ENCODE measurements at places on chromosomes 7 and 10. TPM values are rescaled to one million over a fixed set of nuclear protein-coding genes. Genes with fewer than 3 reads are reported as not detected.

PPP1R17 gene
- not detected for total RNA-seq

HOXA2 gene
- 33.9 TPM for total RNA-seq

SFRP4 gene
- 6.4 TPM for total RNA-seq

CYP3A4 gene
- not detected for total RNA-seq

CDH23 gene
- total RNA-seq = 2.5 TPM

PLXNA4 gene
- total RNA-seq = 4.5 TPM

ANKRD22 gene
- total RNA-seq = 0.63 TPM

OR2A12 gene
- not detected for total RNA-seq

SNCG gene
- total RNA-seq = 92.0 TPM

- H3K27me3 ChIP-seq = peaks cover 40% of the 10 kb centered on the region
- H3K27ac ChIP-seq = no peak overlapping the region
- H3K36me3 ChIP-seq = no peaks in the 10 kb centered on the region
- H3K4me3 ChIP-seq = peak overlapping the region; percentile 95
- H3K4me1 ChIP-seq = peaks cover 31% of the 10 kb centered on the region
- peak; percentile 57 for DNase-seq
These were observed 559 bp downstream of the KCNMA1 start for GRCh38 chr10:77636967-77637531.

DNA sequence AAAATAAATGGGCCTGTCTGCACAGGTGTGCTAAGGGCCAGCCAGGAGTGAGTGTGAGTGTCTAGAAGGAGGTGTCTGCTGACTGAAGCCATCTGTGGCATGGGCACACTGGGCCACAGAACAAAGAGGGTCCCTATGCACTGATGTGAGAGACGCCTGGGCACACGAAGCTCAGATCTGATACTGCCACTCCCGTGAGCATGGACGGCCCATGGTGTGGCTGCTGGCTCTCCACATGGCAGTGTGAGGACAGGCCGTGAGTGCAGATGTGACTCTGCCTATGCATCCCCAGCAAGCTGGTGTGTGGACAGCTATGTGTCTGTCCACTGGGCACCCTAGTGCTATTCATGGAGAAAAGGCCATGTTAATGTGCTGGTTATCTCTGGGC is 12.8 kb upstream of the MYL7 start:
- no peaks in the 10 kb centered on the region for H3K4me1 ChIP-seq
- DNase-seq = no peak
- no peak overlapping the region for H3K4me3 ChIP-seq
- H3K27me3 ChIP-seq = peaks cover under 1% of the 10 kb centered on the region
- H3K27ac ChIP-seq = no peak overlapping the region

DNA sequence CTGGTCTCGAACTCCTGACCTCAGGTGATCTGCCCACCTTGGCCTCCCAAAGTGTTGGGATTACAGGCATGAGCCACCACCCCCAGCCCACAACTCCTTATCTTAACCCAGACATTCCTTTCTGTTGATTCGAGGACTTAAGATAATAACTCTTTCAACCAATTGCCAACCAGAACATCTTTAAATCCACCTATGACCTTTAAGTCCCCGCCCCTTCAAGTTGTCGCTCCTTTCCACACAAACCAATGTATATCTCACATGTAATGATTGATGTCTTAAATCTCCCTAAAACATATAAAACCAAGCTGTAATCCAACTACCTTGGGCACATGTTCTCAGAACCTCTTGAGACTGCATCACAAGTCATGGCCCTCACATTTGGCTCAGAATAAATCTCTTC is 7.8 kb upstream of the ANKRD2 start:
- no peaks in the 10 kb centered on the region for H3K27me3 ChIP-seq
- DNase-seq = no peak
- H3K4me1 ChIP-seq = peaks cover 6% of the 10 kb centered on the region
- peaks cover 4% of the 10 kb centered on the region for H3K36me3 ChIP-seq
- H3K4me3 ChIP-seq = no peak overlapping the region

DNA sequence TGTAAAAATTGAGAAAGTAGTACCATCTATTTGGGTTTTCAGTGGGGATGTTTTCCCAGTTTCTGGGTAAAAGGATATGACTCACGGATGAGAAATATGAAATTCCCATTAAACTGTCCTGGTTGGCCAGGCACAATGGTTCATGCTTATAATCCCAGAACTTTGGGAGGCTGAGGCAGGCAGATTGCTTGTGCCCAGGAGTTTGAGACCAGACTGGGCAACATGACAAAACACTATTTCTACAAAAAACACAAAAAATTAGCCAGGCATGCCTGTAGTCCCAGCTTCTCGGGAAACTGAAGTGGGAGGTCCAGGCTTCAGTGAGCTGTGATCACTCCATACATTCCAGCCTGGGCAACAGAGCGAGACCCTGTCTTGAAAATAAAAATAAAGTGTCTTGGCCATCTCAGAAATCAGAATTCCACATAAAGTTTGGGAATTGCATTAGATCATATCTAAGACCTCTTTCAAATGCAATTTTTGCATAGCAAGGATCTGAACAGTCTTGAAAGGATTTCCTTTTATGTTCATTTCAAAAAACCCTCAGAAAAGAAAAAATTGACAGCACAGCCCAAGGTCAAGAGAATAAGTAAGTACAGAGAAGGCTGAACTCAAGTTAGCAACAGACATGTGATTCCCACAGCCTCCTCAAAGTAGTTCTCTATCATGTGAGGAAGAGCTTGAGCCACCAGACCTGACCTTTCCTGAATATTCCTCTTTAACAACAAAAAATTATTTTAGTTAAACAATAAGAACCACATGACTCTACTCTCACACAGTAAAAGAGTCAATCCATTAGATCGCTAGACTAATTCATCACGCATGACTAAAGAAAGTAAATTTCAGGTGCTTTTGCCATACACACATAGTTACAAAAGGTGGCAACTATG is 141.5 kb upstream of the CAV2 start:
- H3K4me3 ChIP-seq = no peak overlapping the region
- no peak for DNase-seq
- H3K36me3 ChIP-seq = no peaks in the 10 kb centered on the region
- no peak overlapping the region for H3K27ac ChIP-seq
- H3K27me3 ChIP-seq = no peaks in the 10 kb centered on the region

GRCh38 chr10:78401624-78402367 is 368.1 kb downstream of the RPS24 start:
- DNase-seq = no peak
- H3K36me3 ChIP-seq = no peaks in the 10 kb centered on the region
- no peaks in the 10 kb centered on the region for H3K27me3 ChIP-seq

GRCh38 chr7:48130658-48131108 is 40.6 kb upstream of the ABCA13 start:
- no peaks in the 10 kb centered on the region for H3K27me3 ChIP-seq
- peaks cover 2% of the 10 kb centered on the region for H3K36me3 ChIP-seq
- H3K27ac ChIP-seq = peak overlapping the region; percentile 82

DNA sequence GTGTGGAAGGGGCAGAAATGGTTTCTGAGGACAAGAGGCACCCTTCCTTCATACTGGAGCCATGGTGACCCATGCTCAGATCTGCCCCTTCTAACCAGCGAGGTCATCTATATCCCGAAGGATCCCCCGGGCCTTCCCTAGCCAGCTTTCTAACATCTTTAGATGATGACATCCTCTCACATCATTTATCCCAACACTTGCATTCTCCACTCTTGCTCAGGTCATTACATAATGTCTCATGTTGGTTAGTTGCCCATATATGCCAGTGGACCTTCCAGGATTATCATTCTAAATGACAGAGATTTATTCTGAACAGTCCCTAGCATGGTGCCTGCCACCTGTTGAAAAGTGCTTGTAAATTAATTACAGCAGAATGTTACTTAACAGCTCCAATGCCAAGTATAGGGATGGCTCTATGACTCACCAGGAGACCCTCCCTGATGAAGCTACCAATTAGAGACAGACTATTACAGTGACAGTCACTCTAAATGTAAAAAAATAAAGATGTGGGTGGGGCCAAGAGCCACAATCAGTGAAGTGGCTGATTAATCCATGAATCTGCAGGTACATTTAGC is 22.6 kb upstream of the ABLIM1 start:
- H3K36me3 ChIP-seq = no peaks in the 10 kb centered on the region
- H3K27me3 ChIP-seq = no peaks in the 10 kb centered on the region
- H3K27ac ChIP-seq = no peak overlapping the region
- no peak overlapping the region for H3K4me3 ChIP-seq
- no peak for DNase-seq
- H3K4me1 ChIP-seq = peaks cover 43% of the 10 kb centered on the region

GRCh38 chr10:44473146-44473545 is 88.2 kb upstream of the CXCL12 start:
- H3K27ac ChIP-seq = no peak overlapping the region
- no peaks in the 10 kb centered on the region for H3K36me3 ChIP-seq
- no peaks in the 10 kb centered on the region for H3K27me3 ChIP-seq
- peaks cover 7% of the 10 kb centered on the region for H3K4me1 ChIP-seq
- DNase-seq = no peak
- no peak overlapping the region for H3K4me3 ChIP-seq

GRCh38 chr10:11776080-11776479 is 33.9 kb downstream of the ECHDC3 start:
- no peak for DNase-seq
- peaks cover 5% of the 10 kb centered on the region for H3K36me3 ChIP-seq
- peak overlapping the region; percentile 43 for H3K27ac ChIP-seq
- no peak overlapping the region for H3K4me3 ChIP-seq
- H3K4me1 ChIP-seq = peaks cover 22% of the 10 kb centered on the region

DNA sequence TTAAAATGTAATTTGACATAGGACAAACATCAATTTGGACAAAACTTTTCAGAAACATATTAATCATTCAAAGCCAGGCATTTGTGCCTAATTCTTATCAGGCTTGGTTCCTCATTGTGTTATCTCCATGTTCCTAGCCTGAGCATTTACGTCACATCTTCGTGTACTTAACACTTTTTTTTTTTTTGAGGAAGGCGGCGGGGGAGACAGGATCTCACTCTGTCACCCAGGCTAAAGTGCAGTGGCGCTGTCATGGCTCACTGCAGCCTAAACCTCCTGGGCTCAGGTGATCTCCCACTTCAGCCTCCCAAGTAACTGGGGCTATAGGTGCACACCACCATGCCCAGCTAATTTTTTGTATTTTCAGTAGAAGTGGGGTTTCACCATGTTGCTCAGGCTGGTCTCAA is 19.8 kb downstream of the HNRNPA2B1 start:
- no peak overlapping the region for H3K4me3 ChIP-seq
- peaks cover 6% of the 10 kb centered on the region for H3K36me3 ChIP-seq
- no peak overlapping the region for H3K27ac ChIP-seq
- no peak for DNase-seq

DNA sequence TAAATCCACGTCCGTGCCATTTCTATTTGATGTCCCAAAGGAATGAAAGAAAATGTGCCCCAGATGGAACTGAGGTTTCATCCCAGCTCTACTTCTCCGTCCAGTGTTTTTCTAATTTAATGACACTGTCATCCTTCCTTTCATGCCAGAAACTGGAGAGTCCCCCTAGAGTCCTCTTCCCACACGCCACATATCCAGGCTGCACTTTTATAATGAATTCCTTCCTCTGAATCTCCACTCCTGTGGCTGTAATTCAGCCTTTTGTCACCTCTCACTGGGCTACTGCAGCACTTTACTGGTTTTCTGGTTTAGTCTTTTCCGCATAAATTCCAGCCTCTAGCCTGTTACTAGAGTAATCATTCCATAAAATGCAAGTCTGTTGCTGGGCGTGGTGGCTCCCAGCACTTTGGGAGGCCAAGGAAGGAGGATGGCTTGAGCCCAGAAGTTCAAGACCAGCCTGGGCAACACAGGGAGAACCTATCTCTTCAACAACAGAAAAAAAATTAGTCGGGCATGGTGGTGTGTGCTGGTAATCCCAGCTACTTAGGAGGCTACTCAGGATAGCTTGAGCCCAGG is 142.6 kb upstream of the RHEB start:
- no peak for DNase-seq
- no peak overlapping the region for H3K27ac ChIP-seq
- H3K4me1 ChIP-seq = no peaks in the 10 kb centered on the region
- H3K36me3 ChIP-seq = no peaks in the 10 kb centered on the region

All from mesothelial cell of epicardium (in vitro differentiated cells).